NCI-H524 (cell line): ENCODE measurements at places on chromosomes 4 and X.

GRCh38 chr4:4995103-4995907, 24.0 kb downstream of the CYTL1 start:
- peak; percentile 39 for DNase-seq

- DNase-seq = no peak
Measured at GRCh38 chr4:53444954-53445353, 67.5 kb downstream of the FIP1L1 start.

- no peak for DNase-seq
Measured at GRCh38 chr4:176288020-176288419, 19.0 kb upstream of the ASB5 start.

DNA sequence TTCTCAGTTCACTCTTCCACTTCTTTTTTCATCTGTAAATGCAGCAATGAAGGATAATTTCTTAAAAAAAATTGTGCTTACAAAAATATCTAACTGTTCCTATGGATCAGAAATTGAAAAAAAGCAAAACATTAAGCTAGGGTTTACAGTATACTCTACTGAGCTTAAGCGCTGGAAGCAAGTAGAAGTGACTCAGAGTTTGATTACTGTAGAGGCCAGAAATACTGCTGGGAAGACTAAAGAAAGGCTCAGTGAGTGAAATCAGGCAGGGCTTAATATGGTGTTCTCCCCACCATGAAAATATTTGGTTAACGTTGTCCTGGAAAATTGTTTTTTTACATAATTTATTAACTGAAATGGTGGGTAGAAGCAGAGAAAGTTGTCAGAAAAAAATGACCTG, 1061.8 kb upstream of the GRIA3 start:
- DNase-seq = no peak

- peak; percentile 16 for DNase-seq
Measured at GRCh38 chr4:161254375-161254774, 909.4 kb downstream of the FSTL5 start.

DNA sequence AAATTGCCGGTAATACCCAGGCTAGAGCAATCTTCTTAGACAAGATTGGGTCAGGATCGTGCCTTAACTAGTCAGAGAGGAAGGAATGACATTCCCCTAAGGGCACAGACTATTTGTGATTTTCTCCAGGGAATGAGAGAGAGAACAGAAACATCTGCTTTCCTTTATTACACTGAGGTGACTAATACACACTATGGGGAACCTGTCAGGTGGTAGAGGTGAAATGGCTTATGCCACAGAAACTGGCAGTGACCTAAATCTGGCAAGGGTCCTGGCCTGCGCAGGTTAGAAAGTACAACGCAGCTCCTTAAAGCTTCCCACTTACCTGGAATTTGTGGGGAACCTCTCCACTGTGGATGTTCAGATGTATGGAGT, 16.6 kb upstream of the HPGD start:
- no peak for DNase-seq

GRCh38 chr4:156568041-156568440, 403.6 kb downstream of the PDGFC start:
- DNase-seq = no peak

DNA sequence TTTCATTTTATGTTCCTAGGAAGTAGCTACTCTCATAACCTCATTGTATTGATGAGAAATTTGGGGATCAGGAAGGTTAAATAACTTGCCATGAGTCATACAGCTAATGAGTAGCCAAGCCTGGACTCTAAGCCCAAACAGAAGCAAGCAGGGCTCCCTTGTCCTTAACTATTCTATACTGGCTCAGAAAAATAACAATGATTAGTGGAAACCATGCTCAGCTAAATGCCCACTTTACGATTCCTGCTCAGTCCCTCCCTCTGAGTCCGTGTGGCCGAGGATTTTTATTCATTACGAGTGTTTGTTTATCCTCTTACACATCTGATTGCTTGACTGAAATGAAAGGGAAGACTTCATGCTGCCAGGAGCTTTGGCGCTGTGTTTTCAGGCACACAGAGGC, 100.9 kb downstream of the SLC34A2 start:
- no peak for DNase-seq

- DNase-seq = no peak
Measured at GRCh38 chrX:1416327-1416784, 24.4 kb upstream of the SLC25A6 start.

DNA sequence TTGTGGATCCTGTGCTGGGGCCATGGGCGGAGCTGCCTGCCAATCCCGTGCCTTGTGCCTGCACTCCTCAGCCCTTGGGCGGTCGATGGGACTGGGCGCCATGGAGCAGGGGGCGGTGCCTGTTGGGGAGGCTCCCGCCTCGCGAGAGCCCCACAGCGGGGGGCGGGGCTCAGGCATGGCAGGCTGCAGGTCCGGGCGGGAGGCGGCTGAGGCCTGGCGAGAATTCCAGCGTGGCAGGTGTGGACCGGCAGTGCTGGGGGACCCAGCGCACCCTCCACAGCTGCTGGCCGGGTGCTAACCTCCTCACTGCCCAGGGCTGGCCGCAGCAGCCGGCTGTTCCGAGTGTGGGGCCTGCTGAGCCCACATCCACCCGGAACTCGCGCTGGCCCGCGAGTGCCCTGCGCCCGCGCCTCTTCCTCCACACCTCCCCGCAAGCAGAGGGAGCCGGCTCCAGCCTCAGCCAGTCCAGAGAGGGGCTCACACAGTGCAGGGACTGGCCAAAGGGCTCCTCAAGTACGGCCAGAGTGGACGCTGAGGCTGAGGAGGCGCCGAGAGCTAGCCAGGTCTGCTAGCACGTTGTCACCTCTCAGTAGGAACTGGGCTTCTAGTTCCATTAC, 85.9 kb downstream of the GBA3 start:
- DNase-seq = no peak

DNA sequence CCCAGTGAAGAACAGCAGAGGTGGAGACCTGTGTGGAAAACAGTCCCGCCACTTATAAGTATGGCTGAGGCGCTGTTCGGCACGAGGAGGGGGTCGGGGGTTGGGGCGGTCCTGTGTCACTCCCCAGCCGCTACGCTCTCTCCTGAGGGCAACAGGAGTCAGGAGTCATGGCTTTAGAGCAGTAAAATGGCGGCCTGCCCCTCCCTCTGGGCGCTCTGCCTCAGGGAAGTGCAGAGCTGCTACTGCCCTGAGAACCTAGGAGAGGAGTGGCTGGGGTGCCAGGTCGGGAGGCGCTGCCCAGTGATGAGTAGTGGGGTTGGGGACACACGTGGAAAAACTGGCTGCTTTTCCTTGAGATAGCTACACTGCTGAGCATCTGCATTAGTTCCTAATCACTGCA, 551.2 kb upstream of the AMOT start:
- DNase-seq = no peak

DNA sequence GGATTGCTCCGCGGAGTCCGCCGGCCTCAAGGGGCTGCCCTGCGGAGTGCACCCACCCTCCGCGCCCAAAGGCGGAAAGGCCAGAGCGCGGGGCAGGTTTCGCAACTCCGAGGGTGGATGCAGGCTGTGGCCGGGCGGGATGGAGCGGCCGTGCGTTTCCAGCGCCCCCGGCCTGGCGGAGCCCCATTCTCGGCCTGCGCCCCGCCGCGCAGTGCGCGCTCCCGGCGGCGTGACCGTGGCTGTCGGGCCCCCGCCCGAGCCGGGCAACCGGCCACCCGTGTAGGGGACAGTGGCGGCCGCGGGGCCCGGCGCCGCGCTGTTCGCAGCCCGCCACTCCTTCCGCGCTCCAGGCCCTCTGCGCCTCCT, 331 bp downstream of the SETD7 start:
- no peak for DNase-seq

DNA sequence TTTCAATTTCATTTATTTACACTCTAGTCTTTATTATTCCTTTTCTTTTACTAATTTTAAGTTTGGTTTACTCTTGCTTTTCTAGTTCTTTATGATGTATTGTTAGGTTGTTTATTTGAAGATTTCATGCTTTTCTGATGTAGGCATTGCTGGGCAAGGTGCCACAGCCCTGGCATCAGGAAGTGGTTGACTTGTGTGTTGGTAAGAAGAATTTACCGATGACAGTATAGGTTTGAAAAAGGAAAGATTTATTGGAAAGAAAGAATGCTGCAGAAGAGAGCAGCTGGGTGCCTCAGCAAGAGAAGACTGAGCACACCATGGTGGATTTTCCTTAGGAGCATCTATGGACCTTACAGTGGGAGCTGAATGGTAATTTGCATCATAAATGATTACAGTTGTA, 153.2 kb downstream of the KLF8 start:
- no peak for DNase-seq
